A549 treated with GW870086 at 1 μM for 4 hours (cell line): ENCODE measurements at places on chromosomes 16 and 17. TPM values are rescaled to one million over a fixed set of nuclear protein-coding genes. Genes with fewer than 3 reads are reported as not detected.

GPR142 gene
- not detected in 5 replicates for total RNA-seq

FBF1 gene
- total RNA-seq, result 5.6 to 8.5 TPM (median 7.9 TPM) in 5 replicates

TSPAN10 gene
- 4.2 to 5.9 TPM (median 4.7 TPM) in 5 replicates for total RNA-seq

GNAO1 gene
- total RNA-seq, result 0.46 to 0.86 TPM (median 0.65 TPM) in 5 replicates

FAM20A gene
- 0.07 TPM in 2 of 5 replicates, not detected in the others for total RNA-seq
